Activated CD4-positive, alpha-beta T cell treated with anti-CD3 and anti-CD28 coated beads, Interleukin-2, amount 50 U/mL, for 16 hours (primary cell): ENCODE measurements at places on chromosomes 2 and 18.

GRCh38 chr2:46816151-46816845 lies 99.3 kb downstream of the MCFD2 start:
- DNase-seq: no peak

DNA sequence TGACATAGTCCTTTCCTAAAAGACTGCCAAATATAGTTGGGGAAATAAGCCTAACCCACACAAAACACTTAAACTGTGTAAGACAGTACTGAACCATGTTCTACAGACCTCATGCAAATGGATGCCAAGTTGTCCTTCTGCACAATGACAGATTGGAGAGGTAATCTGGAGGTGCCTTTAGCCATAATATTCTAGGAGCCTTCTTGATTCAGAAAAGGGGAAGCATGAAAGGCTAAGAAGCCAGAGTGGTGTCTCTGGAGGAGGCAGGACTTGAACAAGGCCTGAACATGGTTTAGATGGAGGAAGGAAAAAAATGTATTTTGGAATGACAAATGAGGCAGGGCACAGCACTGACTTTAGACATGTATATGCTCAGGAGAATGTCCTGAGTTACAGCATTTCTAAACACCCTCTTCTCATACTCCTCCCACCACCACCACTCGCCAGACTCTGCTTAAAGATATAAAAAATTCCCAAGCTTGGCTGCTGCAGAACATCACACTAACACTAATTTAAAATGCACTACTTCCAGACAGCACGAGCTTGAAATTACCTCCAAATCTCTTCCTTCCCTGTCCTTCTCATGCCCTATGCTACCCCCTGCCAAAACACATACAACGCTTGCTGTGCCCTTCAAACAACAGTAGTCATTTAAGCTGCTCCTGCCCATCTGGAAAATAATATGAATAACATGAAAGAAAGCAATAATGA lies 110.4 kb downstream of the ANKRD44 start:
- no peak for DNase-seq

- peak; percentile 47 for DNase-seq
Observed at GRCh38 chr2:108607706-108608301, 73.5 kb downstream of the LIMS1 start.

GRCh38 chr18:37270038-37270665 lies 295.4 kb downstream of the CELF4 start:
- DNase-seq: peak; percentile 16

- DNase-seq: no peak
Observed at GRCh38 chr2:239223310-239224198, 177.3 kb downstream of the HDAC4 start.

GRCh38 chr2:112812318-112813267 lies 24.0 kb downstream of the IL1B start:
- no peak for DNase-seq

GRCh38 chr2:241062389-241063092 lies 39.5 kb downstream of the MTERF4 start:
- no peak for DNase-seq

DNA sequence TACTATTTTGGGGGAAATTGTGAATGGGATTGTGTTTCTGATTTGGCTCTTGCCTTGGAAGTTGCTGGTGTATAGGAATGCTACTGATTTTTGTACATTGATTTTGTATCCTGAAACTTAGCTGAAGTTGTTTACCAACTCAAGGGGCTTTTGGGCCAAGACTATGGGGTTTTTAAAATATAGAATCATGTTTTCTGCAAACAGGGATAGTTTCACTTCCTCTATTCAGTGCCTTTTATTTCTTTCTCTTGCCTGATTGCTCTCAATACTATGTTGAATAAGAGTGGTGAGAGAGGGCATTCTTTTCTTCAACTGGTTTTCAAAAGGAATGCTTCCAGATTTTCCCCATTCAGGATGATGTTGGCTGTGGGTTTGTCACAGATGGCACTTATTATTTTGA lies 1383.8 kb upstream of the ACVR2A start:
- no peak for DNase-seq

DNA sequence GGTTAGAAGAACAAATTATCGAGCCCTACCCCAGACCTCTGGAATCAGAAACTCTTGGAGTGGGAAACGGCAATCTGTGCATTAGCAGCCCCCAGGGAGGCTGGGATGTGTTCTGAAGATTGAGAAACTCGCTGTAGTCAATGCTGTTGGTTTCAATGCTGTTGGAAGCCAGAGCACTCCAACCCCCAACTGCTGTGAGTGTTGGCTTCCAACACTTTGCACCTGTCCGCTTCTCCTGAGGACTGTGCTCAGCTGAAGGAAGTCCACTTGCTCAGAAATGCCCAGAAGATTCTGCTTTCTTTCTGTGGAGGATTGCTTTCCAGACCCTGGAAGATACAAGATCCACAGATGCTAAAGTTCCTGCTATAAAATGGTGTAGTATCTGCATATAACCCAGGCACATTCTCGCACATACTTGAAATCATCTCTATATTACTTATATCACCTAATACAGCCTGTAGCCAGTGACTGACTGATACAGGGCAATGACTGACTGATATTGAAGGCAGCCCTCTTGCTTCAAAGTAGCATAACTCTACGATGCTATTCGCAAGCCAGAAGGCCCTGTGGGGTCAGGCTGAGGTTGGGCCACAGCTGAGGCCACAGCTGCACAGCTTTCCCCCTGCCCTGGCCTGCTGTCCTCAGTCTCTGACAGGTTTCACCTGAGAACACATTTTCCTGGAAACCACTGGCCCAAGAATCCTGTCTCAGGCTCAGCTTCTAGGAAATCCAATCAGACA lies 757.7 kb upstream of the ID2 start:
- DNase-seq: no peak

DNA sequence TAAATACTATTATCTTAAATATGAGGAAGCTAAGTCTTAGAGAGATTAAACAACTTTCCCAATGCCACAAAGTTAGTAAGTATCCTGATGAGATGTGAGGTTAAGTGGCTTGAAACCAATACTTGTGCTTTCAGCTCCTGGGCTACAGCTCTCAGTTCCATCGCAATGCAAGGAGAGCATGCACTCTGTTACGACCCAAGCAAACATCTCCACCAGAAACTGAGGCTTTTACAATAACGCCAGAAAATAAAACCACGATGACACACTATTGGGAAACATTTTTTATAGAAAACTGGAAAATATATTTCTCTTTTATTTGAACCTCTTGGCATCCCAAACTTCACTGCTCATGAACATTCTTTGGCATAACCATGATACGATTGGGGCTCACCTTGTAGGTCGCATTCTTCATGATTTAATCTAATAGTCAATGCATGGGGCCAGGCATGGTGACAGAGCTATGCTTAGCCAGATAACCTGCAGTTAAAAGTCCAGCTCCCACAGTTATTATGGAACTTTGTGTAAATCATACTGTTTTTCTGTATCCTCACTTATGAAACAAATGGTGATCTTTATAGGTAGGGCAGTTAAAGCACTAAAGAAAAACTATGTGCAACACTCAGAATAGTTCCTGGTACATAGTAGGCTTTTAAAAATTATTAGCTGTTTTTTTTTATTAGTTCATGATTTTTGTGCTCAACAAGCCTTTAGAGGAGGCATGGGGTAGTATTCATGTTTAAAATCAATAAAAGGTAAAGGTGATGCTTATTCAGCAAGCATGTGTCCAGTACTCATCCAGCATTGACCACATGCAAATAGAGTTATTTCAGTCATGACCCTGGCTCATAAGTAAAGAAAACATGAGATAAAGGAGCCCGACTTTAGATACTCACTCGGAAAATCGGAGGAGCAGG lies 238.3 kb upstream of the TRIB2 start:
- no peak for DNase-seq

DNA sequence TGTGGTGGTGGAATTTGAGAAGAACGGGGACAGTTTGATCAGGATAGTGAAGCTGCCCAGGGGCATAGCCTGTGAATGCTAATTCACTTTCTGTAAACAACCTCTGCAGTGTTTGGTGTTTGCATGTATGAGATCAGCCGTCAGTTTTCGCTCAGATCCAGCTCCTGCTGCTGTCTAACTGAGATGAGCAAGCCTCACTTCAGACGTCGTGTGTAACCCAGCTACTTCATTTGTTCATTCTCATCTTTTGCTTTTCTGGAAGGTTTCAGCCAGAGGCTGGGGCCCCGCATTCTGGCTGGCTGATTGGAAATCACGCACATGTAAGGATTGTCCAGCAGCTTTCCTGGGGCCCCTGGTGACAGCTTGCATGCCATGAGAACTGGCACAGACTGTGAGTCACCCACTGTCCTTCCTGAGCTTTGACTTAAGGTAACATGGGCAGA lies 48.9 kb downstream of the LDLRAD4 start:
- DNase-seq: peak; percentile 40

- no peak for DNase-seq
Observed at GRCh38 chr2:240933048-240933965, 27.2 kb downstream of the CROCC2 start.

GRCh38 chr2:108918941-108919341 lies 70.1 kb downstream of the EDAR start:
- no peak for DNase-seq

GRCh38 chr2:234963773-234964615 lies 12.2 kb downstream of the SH3BP4 start:
- DNase-seq: no peak

GRCh38 chr2:148194882-148195281 lies 174.0 kb downstream of the MBD5 start:
- no peak for DNase-seq

DNA sequence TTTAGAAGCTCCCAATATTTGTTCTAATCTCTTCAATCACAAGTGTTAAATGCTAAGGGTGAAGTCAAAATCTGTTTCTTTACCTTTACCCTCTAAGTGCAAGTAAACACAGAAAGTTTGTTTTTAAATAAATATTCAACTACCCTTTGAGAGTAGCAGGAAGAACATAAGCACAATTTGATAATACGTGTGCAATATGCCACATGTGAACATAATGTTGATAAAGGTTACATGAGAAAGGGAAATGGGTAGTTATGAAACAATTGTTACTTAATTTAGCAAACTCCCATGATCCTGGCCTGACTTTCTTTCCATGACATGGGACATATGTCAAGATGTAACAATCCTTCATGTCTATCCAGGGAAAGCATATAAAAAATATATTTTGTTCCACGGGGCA lies 7.1 kb downstream of the SPRED2 start:
- no peak for DNase-seq

DNA sequence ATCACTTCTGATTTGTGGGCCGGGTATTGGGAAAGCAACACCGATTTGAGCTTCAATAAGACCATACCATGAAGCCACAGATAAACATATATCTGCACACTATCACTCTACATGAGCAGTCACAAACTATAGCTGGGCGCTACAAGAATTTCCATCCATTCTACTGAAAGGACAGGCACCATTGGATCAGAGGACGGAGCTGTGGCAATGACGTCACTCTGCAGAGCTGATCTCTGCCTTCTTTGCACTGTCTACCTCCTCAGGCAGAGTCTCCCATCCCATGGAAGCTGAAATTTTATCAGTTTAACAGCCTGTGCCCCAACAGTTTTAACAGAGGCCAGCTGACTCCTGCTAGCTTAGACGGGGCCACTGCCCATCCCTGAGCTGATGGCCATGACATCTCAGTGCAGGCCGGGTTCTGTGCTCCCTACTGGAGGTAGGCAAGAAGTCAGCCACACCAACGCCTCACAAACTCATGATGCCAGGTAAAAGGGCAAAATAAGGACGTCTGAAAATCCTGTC lies 389.6 kb upstream of the SALL3 start:
- DNase-seq: no peak

- DNase-seq: no peak
Observed at GRCh38 chr2:78778756-78779510, 246.6 kb upstream of the REG3G start.

- DNase-seq: no peak
Observed at GRCh38 chr2:65300134-65300760, 72.6 kb downstream of the ACTR2 start.

- DNase-seq: no peak
Observed at GRCh38 chr2:26237868-26238267, 6.6 kb downstream of the HADHA start.

- no peak for DNase-seq
Observed at GRCh38 chr2:66578054-66578686, 143.2 kb downstream of the MEIS1 start.

DNA sequence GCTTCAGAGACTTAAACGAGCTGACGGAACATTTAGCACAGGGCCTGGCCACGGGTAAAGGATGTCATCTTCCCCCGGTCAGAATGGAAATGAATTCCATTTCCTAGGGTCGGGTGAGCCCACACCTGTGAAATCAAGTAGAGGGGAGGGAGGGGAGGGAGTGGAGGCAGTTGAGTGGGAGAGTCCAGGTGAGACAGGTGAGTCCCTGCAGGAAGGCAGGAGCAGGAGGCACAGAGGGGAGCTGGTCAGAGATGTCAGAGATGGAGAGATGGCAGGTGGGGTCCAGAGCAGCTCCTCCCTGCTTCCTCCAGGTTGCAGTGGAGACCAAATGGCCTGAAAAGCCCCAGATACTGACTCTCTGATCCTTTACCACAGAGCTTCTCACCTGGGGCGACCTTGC lies 55.2 kb downstream of the SH3BP4 start:
- DNase-seq: no peak

GRCh38 chr2:9780368-9781130 lies 62.7 kb upstream of the TAF1B start:
- DNase-seq: peak; percentile 74

GRCh38 chr2:157127249-157128012 lies 130.1 kb upstream of the GALNT5 start:
- DNase-seq: no peak

GRCh38 chr2:134773335-134773734 lies 54.5 kb upstream of the TMEM163 start:
- DNase-seq: no peak

DNA sequence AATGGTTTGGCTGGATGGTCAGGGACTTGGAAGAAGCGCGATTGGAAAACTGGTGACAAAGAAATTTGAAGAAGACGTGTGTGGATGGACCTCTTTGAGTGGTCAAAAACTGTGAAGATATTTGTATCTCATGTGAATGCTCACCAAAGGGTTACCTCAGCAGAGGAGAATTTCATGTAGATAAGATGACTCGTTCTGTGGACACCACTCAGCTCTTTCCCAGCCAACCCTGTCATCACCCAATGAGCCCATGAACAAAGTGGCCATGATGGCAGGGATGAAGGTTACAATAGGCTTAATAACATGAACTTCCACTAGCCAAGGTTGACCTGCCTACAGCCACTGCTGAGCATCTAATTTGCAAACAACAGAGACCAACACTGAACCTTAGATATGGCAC lies 248.3 kb downstream of the KCNE4 start:
- no peak for DNase-seq

DNA sequence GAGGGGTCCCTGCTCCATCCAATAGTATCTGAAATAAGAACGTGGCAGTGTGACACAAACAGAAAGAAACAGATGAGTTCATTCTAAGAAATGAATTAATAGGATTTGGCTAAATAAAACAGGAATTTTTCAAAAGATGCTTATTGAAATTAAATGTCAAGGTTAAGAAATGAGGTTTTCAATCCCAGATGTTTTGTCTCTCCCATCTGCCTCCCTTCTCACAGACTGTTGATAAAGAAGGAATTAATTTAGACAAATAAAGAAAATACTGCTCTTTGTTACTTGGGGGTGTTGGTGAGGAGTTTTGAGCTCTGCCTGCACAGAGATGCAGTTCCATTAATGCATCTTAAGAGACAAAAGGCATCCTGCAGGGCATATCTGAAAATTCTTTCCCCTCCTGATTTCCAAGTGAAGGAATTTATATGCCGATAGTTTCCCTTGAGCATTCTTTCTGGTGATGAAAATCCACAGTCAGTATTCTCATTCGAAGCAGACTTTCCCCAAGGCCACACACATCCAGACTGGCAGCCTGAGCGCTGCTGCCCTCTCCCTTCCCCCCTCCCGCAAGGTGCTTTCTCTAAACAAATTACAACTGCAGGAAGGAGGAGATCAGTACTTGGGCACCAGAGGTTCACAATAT lies 385.4 kb upstream of the RND3 start:
- DNase-seq: no peak

GRCh38 chr2:151472966-151473365 lies 63.3 kb downstream of the RIF1 start:
- DNase-seq: no peak
